Left lung (tissue), 14 donors: ENCODE measurements at places on chromosomes 7 and 10.

DNA sequence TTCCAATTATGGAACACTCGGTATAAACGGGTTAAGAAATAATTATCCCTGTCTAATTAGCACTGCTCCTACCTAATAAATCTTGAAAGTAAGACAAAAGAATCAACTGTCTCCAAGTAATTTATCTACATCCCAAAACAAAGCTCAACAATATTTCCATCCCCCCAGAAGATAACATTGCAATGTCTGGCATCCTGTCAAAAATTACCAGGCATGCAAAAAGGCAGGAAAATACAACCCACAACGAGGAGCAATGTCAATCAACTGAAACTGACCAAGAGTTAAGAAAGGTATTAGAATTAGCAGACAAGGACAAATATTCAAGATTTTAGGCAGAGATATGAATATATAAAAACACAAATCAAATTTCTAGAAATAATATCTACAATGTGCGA is 84.5 kb upstream of the SVIL start:
- DNase-seq: no peak

GRCh38 chr7:84999450-84999849 is 187.4 kb downstream of the SEMA3D start:
- DNase-seq: no peak

DNA sequence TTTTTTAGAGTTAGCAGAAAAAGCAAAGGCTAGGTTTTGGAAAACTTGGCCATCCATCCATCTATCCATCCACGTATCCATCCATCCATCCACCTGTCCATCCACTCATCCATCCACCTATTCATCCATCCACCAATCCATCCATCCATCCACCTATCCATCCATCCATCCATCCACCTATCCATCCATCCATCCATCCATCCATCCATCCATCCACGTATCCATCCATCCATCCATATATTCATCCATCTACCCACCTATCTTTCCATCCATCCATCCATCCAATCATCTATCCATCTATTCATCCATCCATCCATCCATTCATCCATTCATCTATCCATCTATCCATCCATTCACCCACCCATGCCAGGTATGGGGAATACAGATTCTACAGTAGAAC is 81.7 kb upstream of the MPP7 start:
- DNase-seq: no peak

- no peak for DNase-seq
These were observed 52.2 kb downstream of the PDGFA start for GRCh38 chr7:467393-467828.

- DNase-seq: no peak
These were observed 1.3 kb downstream of the TRPV6 start for GRCh38 chr7:142884286-142884640.

DNA sequence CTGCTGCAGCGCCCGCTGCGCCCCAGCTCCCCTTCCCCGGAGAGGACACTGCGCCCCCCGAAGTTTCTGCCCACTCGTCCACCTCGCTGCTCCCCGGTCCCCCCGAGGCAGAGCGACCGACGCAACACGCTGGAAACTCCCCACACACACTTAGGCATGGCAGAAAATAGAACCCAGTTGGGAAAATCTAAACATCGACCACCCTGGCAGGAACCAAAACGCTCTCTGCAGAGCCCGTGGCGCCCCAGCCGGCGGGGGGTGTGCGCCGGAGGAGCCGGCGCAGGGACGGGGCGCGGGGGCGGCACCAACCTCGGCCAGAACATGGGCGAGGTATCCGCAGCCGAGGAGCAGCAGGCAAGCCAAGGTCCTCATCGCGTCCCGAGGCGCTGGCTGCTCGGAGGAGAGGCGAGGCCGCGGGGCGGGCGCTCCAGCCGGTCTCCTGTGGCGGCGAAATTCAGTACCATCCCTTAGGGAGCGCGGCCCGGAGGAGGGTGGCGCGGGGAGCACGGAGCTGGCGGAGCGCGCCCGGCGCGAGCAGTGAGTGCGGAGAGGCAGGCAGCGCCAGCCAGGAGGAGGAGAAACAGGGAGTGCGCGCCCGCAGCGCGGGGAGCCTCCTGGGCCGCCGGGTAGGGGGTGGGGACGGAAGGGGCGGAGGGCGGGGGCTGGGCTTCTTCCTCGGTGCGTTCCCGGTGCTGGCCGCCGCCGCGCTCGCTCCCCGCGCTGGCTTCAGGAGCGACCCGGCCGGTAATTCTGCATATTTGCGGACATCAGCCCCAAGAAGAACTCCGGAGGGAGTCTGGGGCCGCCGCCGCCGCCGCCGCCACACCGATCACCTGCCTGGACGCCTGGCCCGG is 789 bp downstream of the PDGFA start:
- DNase-seq: peak; percentile 65

DNA sequence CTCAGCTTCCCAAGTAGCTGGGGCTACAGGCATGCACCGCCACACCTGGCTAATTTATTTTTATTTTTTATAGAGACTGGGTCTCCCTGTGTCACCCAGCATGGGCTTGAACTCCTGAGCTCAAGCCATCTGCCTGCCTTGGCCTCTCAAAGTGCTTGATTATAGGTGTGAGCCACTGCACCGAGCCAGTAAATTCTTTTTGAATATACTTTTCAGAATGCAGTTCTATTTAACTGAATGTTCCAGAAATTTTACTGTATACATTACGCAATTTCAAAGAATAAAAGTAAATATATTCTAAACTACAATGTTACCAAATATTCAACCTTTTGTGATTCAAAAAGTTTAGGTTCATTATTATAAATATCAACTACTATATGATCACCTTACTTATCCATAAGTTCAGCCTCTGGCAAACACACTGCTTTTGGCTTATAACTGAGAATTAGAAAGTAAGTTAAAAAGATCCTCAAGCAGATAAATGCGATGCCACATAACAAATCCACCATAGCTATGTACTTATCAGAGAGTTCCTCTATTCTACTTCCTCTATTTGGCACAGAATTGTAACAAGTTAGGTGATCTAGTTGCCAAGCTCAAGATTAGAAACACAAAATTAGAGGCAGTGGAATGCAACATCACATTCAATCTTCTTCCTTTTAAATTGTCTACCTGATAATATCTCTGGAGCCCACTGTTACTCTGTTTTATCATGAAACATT is 118.2 kb downstream of the ANK3 start:
- no peak for DNase-seq

GRCh38 chr7:109479388-109479787 is 909.7 kb downstream of the DNAJB9 start:
- DNase-seq: no peak

DNA sequence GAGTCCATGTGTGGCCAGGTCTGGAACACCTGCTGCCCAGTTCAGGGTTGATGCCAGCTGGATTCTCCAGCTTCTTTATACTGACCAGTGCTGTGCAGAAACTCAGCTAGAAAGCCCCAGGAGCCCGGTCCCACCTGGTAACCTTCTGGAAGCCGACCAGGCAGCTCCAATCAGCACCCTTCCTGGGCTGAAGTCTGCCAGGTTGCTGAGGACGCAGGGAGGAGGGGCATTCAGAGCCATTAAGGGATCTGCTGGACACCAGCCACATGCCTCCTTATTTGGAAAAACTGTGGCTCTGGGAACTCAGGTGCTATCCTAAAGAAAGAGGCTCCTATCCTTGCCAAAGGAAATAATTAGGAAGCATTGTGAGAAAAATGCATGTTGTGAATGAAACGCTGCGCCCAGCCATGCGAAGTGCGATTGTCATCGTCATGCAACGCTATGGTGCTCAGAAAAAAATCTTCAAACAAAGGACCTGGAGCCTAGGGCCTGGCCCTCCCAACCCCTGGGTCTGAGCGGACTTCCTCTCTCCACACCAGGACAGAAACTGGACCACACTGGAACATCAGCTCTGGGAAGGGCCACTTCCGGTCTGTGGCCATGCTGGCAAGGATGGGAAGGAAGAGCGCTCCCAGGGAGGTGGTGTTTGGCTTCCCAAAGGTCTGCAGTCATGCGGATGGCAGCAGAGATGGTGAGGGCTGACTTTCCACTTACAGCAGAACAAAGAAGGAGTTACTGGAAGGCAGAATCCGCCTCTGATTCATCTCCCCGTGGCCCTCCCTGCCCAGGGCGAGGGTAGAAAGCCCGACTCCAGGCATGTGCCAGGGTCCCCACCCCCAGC is 90.1 kb downstream of the FAM53B start:
- no peak for DNase-seq

DNA sequence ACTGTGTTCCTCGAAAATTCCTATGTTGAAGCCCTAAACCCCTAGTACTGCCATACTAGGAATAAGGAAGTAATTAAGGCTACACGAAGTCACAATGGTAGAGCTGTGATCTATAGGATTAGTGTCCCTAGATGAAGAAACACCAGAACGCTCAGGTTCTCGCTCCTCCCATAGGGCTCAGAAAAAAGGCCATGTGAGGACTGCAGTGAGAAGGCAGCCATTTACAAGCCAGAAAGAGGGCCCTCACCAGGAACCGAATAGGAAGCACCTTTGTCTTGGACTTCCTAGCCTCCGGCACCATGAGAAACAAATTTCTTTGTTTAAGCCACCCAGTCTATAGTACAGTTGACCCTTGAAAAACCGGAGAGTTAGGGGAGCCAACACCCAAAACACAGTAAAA is 46.2 kb downstream of the CACUL1 start:
- DNase-seq: no peak

GRCh38 chr7:95209788-95210187 is 114.5 kb downstream of the PON1 start:
- DNase-seq: no peak

GRCh38 chr7:68434857-68435256 is 1163.4 kb upstream of the AUTS2 start:
- DNase-seq: no peak

GRCh38 chr10:88236121-88236743 is 346.9 kb downstream of the RNLS start:
- peak; percentile 30 for DNase-seq

GRCh38 chr10:72016608-72017300 is 52.6 kb downstream of the CHST3 start:
- no peak for DNase-seq

DNA sequence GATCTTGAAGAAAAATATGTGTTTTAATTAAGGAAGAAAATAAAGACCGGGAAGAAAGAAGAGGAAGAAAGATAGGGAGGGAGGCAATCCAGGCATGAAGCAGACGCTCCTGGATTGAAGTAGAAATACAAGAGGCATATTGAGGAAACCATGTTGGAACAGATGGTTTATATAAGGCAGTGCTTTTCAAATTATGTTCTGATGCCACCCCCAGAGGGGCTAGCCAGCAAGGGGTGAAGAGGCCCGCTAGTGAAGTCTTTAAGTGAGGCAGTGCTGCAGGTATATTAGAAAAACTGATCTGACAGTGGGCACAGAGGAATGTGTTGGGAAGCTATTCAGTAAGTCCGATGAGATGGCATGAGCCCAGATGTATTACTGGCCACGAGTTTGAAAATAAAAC is 40.1 kb downstream of the REEP3 start:
- no peak for DNase-seq

DNA sequence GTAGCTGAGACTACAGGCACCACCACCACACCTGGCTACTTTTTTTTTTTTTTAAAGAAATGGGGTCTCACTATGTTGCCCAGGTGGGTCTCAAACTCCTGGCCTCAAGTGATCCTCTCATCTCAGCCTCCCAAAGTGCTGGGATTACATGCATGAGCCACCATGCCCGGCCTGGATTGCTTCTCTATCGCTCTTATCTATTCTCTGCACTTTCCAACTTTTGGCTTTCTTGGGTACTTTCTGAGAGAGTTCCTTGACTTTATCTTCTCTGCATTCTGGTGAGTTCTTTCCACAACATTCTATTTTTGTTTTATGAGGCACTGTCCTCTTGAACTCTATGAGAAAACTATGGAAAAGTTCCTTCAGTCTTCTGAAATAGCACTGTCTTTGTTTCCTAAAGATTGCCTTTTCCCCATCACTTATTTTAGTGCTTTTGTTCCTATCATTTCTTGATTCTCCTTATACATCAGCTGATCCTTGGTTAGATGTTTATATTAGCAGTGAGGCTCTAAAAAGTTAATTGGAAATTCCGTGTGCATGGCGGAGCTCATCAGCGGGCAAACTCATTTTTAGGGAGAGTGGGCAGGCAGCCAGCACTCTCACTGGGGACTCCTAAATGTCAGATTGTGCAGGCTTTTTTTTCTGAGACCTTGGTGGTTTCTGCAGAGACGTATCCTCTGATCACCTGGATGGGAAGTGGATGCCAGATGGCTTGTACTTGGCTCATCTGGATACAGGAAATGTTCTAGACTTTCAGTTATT is 43.9 kb downstream of the HIP1 start:
- DNase-seq: no peak

DNA sequence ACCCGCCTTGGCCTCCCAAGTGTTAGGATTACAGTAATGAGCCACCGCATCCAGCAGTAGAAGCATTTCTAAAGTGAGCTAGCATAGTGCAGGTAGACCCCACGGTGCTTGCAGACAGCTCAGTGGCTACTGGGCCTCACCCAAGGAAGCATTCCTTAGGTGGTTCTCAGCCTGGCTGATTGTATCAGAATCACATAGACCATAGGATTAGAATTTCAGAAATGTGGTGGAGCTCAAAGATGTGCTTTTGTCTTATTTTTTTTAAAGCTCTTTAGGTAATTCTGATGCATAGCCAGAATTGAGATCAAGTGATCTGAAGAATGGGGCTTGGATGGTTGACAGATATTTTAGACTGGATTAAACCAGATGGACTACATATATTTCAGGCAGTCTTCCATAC is 10.9 kb downstream of the ANLN start:
- DNase-seq: no peak

DNA sequence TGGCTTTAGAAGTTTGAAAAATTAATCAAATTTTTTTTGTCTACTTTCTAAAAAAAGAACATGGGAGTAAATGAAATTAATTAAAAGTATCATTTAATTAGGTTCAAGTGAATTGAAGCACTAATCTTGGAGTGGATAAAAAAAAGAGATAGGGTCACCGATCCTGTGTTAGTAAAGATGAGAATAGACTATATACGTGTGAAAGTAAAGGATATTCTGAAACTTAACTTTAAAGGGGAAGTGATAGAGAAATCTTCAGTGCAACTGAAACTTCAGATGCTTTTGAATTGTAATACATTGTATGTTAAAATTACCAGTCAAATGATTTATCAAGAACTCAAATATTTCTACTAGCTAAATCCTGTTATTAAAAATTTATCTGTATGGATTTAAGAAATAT is 4.8 kb downstream of the NHLRC2 start:
- no peak for DNase-seq

- no peak for DNase-seq
These were observed 306.5 kb downstream of the GATA3 start for GRCh38 chr10:8360814-8361509.

GRCh38 chr7:142800699-142801260 is 30.0 kb downstream of the PRSS2 start:
- no peak for DNase-seq
